ENCODE measurements at places on chromosomes 12 and 14.

GRCh38 chr12:92927055-92927435, 2.0 kb downstream of the EEA1 start:
- peak; percentile 53 for DNase-seq

DNA sequence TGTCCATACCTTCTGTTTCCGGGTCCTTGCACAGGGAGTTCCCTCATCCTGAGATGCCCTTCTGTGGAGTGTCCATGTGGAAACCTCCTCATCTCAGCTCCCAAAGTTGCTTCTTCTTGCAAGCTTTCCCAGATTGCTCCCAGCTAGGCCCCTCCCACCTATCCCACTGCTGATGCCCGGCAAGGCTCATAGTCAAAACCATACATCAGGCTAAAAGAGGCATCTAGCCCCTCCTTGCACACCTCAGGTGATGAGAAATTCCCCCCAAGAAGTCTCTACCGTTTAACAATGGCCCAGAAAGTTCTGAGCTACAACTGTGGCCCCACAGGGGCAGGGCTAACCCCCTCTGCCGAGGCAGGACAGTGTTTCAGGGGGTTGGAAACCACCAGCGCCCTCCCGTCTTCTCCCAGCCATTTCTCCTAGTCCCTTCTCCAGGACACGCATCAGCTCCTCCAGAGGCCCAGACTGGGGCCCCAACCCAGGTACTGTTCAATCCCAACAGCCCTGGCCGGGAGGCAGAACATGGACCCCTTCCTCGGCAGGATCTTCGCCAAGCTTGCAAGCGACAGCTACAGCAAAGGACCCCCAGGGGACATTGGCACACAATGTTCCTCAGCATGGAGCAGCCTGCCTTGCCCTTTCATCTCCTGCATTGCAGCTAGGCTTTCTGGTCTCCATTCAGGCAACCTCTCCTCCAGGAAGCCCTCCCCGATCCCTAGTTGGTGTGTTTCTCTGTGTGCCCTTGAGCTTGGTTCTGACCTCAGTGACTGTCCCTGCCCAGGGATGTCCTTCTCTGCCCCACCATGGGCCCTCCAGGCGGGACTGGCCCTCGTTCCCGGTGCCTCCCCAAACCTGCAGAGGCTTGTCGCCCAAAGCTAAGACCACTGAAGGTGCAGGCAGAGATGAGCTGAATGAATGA, 4.5 kb upstream of the BEGAIN start:
- DNase-seq: no peak

- DNase-seq: no peak
These were observed 126.8 kb upstream of the DCN start for GRCh38 chr12:91309450-91309849.

DNA sequence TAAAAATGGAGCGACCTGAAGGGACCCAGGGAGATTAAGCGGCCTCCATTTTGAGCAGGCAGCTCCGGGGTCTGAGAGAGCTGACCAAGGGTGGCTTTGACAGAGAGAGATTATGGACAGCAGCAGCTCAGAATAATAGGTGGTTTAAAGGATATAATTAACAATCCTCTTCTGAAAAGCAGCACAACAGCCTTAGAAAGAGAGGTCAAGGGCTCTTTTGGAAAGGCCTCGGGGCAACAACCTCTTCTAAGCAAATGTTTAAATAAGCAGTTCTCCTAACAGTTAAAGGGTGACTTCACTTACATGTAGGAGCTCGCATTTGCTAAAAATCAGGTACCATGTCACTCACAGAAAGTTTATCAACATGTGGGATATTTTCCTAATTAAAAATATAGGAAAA, 87.2 kb upstream of the FRMD6 start:
- DNase-seq: no peak

DNA sequence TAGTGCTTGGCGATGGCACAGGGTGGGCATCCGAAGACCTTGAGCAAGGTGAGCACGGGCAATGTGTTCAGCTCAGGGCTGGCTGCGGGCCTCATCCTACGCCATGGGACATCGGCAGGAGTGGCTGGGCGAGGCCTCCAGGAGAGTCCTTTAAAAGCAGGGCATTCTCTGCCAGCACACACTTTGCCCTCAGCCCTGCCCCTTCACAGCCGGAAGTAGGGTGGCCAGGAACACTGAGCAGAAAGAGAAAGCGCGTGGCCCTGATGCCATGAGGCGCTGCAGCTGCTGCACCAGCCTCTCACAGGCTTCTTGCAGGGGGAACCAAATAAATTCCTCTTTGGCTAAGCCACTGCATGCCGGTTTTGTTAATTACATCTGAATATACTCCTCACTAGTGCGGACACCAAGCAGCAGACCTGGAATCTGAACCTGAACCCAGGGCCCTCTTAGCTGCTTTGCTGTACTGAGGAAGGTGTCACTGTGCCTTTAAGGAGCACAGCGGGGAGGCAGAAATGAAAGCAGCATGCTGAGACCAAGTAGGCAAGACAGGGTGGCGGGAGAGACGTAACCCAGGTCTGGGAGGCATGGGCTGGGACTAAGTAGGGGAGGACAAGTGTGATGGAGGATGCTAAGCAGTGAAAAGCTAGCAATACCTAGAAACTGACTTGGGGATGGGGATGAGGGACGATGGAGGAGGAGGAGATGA, 155.2 kb downstream of the TTC7B start:
- DNase-seq: no peak

- no peak for DNase-seq
These were observed 11.7 kb upstream of the BATF start for GRCh38 chr14:75510547-75510946.

GRCh38 chr14:78022059-78022458, 148.1 kb upstream of the NRXN3 start:
- peak; percentile 15 for DNase-seq

GRCh38 chr14:44901696-44902095, 60.1 kb downstream of the KLHL28 start:
- DNase-seq: peak; percentile 16

- DNase-seq: peak; percentile 11
These were observed 24.1 kb downstream of the YAF2 start for GRCh38 chr12:42213954-42214426.

GRCh38 chr12:26846416-26846815, 13.4 kb upstream of the ITPR2 start:
- DNase-seq: no peak

GRCh38 chr14:61129168-61129745, 148.2 kb downstream of the SLC38A6 start:
- DNase-seq: no peak

- no peak for DNase-seq
These were observed 69.8 kb downstream of the OSBPL8 start for GRCh38 chr12:76489737-76490136.

- DNase-seq: no peak
These were observed 506.1 kb downstream of the NELL2 start for GRCh38 chr12:44369998-44370397.

DNA sequence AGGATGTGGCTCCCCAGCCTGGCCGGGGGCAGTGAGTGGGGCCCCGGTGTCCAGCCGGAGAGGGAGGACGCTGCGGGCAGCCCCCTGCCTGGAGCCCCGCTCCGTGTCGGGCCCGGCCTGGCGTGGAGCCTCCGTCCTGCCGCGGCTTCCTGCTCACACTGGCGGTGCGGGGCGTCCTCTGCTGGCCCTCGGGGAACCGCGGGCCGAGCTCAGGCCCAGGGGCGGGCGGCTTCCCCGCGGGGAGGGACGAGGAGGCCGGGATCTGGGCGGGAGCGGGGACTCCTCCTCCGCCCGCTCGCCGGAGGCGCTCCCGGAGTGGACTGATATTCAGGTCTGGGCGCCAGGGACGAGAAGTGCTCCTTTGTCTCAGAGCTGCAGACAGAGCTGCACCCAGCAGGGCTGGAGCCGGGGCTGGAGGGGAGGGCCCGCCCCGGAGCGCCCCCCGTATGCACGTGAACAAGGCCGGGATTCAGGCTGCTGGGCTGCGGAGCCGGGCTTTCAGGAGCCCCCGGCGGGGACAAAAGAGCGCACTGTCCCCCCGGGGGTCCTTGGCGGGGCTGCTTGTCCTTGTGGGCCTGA, 2.2 kb downstream of the MMP17 start:
- DNase-seq: peak; percentile 90

- peak; percentile 64 for DNase-seq
These were observed 22.1 kb downstream of the BAZ1A start for GRCh38 chr14:34853041-34853440.

DNA sequence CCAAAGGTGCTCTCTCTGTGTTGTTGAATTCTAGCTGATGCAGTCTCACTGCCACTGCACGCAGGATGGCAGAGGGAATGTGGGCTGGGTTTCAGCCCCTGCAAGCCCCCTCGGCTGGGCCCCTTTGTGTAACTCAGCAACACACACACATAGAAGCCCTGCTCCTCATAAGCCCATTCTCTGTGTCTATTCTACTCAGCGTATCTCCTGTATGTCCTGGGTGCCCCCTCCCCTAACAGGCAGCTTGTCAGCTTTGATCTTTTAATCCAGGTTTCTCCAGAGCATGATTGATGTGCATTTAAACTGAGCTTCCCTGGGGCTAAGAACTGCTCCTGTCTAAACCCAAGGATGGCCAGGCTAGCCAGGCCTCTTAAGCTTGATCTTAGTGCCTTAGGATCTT, 43.0 kb downstream of the SRRM4 start:
- DNase-seq: no peak

GRCh38 chr14:31864937-31865855, 211.9 kb upstream of the ARHGAP5 start:
- DNase-seq: no peak

GRCh38 chr12:46983393-46983793, 96.0 kb upstream of the PCED1B start:
- no peak for DNase-seq

GRCh38 chr12:82952946-82953345, 266.2 kb downstream of the TMTC2 start:
- DNase-seq: no peak

DNA sequence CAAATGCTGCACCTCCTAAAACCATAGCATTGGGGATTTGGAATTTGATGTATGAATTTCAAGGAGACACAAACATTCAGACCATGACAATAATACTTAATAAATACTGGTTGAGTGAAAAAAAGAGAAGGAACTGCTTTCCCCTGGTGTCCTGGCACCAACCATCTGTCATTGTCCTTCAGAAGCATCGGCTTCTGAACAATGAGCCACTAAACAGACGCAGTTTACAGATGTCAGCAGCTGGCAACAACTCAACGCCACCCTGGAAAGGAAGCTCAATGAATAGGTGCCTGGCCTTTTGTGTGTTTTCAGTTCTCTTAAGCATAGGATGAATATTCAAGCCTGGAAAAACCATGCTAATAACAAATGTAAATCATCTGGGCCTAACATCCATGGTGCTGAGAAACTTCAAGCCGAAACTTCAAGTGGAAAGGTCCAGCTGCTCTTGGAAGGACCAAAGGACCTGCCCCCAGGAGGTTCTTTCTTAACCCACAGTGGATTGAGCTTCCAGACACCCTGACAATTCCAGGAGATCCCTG, 101.3 kb downstream of the WIF1 start:
- peak; percentile 44 for DNase-seq

GRCh38 chr12:99234702-99235101, 412.9 kb upstream of the GARIN6 start:
- DNase-seq: no peak

DNA sequence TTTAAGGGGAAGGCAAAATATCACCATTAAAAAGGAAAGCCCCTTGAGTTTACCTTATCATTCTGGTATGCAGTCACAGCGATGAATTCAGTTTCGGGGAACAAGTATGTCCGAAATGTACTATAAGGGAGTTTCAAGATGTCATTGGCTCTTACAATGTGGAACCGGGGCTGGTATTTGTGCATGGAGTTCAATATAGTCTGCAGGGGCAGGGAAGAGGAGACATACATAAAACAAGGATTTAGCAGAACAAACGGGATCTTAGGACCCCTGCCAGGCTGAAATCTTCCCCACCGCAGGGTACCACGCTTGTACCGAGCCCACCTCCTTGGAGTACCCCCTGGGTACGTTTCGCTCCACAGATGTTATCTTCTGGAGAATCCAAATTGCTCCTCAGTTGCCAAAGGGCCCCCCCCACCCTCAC, 4.5 kb downstream of the TBX3 start:
- DNase-seq: no peak

GRCh38 chr12:87848248-87848868, 180.8 kb downstream of the C12orf50 start:
- DNase-seq: peak; percentile 83

GRCh38 chr12:104182144-104182543, 33.4 kb upstream of the TXNRD1 start:
- peak; percentile 38 for DNase-seq

- no peak for DNase-seq
These were observed 351.1 kb upstream of the FLRT2 start for GRCh38 chr14:85178864-85179263.

DNA sequence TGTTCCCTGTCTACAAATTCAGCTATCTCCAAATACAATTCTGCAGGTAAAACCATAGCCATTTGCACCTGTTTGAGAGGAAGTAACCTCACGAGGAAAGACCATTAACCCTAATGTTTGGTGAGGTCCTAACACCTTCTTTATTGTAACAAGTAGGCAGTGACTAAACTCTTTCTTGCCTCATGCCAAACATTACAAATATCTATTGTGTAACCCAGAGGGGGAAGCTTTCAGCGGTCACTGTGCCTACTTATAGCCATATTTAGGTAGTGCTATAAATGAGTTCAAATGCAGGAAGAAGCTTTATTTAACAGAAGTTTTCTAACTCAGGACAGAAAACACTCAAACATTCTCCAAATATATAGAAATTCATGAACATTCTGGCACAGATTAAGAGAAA, 252.7 kb downstream of the LRFN5 start:
- no peak for DNase-seq

DNA sequence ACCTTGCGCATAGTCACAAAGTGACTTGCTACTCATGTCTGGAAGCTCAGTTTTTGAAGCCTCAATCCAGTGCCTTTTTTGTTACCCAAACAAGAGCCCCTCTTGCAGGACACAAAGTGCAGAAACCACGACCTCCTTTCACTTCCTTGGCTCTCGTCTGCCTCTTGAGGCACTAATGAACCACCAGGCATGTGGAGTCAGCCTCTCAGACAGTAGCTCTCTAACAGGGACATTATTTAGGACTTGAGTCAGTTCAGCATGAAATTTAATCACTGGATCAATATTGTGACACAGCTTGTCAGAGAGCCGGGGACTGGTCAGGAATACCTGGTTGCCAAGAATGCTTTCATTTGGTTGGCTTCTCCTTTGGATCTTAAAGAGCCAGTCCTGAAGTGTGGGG, 46.7 kb downstream of the HSPB8 start:
- no peak for DNase-seq

DNA sequence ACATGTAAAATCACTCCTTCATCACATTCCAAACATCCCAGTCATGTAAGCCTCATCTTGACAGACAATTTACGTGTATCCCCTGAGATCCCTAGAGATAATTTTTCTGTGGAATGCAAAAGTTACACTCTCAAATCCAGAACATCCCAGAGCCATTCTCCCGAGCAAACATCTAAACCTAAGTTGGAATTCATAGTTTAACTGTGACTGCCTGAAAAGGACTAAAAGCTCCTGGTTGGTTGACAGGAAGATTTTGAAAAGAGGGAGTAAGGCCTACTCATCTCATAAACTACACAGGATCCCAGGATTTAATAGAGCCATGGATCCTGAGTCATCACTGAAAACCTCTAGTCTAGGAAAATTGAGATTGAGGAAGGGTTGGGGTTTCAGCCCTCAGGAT, 123.6 kb downstream of the SCN8A start:
- no peak for DNase-seq

- no peak for DNase-seq
These were observed 4.1 kb downstream of the TNFAIP2 start for GRCh38 chr14:103127356-103127755.

Data from muscle of leg (tissue), 16 donors.